NB4 (cell line): ENCODE measurements at places on chromosomes 11 and 22.

DNA sequence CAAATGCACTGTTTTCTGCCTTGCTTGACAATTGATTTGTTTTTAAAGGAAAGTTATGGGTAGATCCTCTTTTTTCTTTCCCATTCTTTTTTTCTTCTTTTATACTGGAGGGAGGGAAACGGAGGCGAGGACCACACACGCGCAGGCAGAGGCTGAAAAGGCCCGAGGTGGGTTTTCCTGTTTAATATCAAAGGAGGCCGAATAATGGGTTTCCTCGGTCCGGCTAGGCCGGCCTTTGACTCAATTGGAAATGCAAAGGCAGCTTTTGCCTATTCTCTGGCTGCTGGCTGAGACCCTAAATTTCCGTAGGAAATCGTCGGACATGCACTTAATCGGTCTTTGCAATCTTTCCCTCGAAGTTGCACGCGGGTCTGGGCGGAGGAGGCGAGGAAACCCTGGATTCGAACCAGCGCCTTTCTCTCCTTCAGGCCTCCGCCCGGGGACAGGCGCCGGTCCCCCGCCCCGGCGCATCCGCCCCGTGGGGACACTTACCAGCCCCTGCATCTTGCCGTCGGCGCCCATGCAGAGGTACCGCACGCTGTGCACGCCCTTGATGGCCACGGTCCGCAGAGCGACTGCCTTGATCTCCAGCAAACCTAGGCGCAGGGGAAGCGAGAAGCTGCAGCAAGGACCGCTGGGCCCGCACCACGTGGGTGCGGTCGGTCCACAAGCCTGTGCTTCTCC lies 911 bp downstream of the FGF19 start:
- no peak for DNase-seq

- DNase-seq = no peak
Measured at GRCh38 chr11:69252490-69252837, 41.5 kb upstream of the MYEOV start.

DNA sequence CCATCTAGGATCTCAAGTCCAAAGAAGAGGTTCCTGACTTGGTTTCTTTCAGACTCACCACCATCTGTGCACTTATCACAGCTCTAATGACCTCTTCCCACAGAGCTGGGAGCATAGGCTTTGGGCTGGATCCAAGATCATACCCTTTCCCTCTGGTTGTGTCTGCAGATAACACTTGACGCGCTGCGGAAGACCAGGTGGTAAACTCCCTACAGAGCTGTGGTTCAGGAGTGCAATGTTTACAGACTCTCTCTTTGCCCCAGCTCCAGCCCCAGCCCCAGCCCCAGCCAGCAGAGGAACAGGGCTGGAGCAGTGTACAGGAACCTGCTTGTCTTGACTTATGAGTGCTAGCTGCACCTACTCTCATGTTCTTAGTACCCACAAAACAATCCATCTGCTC lies 274.4 kb upstream of the SYN3 start:
- no peak for DNase-seq

DNA sequence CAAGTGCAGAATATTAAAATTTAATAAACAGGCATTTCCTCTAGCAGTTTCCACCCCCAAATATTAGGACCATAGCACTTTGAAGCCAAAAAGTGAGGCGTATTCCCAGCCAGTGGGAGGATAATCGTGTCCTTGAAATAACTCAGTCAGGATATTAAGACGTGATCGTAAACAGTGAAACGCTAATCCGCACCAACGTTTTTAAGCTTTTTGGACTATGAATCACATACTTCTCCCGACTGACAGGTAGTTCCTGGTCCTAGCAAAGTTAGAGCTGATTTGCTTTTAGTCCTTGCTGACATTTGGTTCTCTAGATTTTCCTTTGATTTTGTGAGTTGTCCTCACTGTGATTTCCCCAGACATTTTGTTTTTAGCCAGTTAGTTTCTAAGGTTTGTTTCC lies 197.1 kb upstream of the ARHGAP20 start:
- no peak for DNase-seq

DNA sequence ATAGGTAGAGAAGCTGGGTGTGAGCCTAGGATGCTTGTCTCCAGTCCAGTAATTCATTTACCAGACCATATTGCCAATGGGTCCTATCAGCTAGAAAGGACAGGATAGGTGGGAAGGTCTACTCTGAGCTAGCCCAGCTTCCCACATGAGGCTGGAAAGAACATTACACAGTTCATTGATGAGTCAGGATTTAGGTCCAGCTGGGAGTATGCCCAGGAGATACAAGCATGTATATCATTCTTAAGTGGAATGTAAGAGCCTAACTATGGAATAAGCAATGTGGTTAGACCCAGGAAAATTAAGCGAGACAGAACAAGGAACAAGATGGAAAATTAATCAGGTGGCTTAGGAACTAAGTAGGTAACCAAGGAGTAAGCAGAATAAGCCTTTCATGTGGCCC lies 59.0 kb upstream of the TBCEL start:
- no peak for DNase-seq

GRCh38 chr11:73566422-73566821 lies 31.5 kb downstream of the FAM168A start:
- no peak for DNase-seq

- DNase-seq = peak; percentile 50
Measured at GRCh38 chr11:69892237-69892985, 73.2 kb upstream of the FGF3 start.

GRCh38 chr11:35158701-35159510 lies 19.9 kb downstream of the CD44 start:
- DNase-seq = no peak

- no peak for DNase-seq
Measured at GRCh38 chr11:69651834-69652620, 11.1 kb downstream of the CCND1 start.

- no peak for DNase-seq
Measured at GRCh38 chr22:42021571-42021970, 23.0 kb downstream of the WBP2NL start.

DNA sequence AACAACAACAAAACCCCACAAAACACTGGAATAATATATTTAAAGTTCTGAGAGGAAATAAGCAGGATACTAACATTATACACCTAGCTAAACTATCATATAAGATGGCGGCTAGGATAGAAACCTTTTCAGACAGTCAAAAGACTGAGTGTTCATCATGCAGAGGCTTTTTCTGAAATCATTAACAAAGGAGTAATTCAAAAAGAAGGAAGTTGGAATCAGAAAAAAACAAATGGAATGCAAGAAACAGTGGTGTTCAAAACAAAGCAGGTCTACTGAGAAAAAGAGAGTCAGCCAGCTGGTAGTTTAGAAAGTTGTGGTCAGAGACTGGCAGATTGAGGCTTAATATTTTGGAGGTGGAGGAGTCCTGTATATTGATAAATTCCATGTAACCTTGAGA lies 30.1 kb upstream of the ZBTB44 start:
- no peak for DNase-seq

- DNase-seq = peak; percentile 38
Measured at GRCh38 chr22:36982136-36982535, 37.1 kb downstream of the TST start.

DNA sequence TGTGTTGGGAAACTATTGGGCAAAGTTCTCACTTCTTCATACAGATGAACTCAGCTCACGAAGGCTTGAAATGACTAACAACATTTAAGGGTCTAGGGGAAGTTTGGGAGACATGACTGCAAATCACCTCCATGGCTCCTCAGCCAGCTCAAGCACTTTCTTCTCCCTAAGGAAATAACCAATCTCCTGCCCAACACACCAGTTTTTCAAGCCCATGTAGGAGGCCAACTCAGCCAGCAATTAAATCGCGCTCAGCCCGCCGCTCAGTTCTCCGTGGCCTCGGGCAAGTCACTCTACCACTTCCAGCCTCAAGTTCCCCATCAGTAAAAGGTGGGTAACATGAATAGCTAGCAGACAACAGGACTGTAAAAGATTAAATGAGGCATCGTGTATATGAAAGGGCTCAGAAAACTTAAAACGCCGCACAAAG lies 796 bp downstream of the POLDIP3 start:
- DNase-seq = peak; percentile 56

- no peak for DNase-seq
Measured at GRCh38 chr11:131025020-131025419, 108.7 kb upstream of the SNX19 start.

DNA sequence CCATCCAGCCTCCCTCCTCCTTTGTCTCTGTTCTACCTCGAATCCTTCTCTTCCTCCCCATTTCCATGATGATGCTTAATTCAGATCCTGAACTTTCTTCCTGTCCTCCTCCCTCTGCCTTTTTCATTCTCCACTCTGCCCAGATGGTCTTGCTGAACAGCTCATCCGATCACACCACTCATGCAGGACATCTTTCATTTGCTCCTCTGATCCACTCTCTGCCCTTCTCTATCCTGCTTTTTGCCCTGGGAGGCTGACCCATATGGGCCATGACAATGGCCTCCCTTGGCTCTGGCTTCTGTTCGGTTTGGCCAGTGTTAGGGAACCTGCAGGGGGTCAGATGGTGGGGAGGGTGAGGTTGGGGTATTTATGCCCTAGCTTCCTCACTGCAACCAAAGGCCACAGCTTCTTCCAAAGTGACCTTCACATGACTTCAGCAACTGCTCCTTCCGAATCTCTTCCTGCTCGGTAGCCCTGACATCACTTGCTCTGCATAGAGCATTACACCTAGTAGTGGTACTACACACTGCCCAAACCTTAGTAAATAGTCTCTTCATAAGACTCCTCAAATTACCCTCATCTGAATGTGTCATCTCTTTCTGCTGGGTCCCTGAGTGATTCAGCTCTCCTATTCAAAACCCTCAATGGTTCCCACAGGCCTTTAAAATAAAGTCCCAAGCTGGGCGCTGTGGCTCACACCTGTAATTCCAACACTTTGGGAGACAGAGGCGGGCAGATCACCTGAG lies 32.7 kb upstream of the MICAL2 start:
- DNase-seq = no peak

- DNase-seq = no peak
Measured at GRCh38 chr11:10645212-10645795, 48.3 kb downstream of the IRAG1 start.

- no peak for DNase-seq
Measured at GRCh38 chr22:37599153-37599552, 9.5 kb upstream of the GGA1 start.

GRCh38 chr22:21984793-21985192 lies 2.2 kb upstream of the TOP3B start:
- DNase-seq = peak; percentile 40

- no peak for DNase-seq
Measured at GRCh38 chr11:46134540-46134939, 13.3 kb upstream of the PHF21A start.

DNA sequence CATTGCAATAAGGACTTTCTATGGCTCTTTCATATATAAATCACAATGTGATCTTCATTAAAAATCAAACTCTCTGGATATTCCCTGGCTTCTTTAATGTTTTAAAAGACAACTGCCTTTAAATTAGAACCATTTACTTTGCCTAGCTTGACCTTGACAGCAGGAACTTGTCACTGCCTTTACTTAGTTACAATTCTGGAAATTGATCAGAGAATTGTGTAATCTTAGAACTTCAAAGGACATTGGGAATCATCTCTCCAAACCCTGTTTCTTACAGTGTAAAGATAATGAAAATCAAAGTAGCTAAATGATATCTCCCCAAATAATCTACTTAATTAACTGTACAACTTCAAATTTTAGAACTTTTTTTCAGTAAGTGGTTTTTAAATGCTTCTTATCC lies 517.6 kb upstream of the CCDC179 start:
- no peak for DNase-seq

GRCh38 chr11:65315866-65316226 lies 1.2 kb downstream of the CDC42EP2 start:
- DNase-seq = no peak

GRCh38 chr22:31481129-31481528 lies 8.5 kb downstream of the EIF4ENIF1 start:
- no peak for DNase-seq

DNA sequence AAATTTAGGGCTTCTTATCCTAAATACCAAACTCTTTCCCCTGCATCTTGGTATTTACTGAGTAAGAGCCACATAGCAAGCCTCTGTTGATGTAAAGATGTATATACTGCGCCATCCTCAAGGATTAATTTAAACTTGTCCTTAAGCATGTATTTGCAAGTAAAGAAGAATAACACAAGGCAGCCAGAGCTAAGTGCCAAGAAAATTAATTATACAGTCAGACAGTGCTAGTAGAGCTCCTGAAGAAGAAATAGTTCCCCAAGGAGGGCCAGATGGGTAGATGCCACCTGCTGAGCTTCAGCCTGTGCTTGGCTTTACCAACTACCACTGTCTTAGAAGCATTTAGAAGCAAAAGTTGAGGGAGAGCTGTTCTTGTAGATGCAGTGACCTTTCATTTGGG lies 470.0 kb downstream of the BUD13 start:
- no peak for DNase-seq

DNA sequence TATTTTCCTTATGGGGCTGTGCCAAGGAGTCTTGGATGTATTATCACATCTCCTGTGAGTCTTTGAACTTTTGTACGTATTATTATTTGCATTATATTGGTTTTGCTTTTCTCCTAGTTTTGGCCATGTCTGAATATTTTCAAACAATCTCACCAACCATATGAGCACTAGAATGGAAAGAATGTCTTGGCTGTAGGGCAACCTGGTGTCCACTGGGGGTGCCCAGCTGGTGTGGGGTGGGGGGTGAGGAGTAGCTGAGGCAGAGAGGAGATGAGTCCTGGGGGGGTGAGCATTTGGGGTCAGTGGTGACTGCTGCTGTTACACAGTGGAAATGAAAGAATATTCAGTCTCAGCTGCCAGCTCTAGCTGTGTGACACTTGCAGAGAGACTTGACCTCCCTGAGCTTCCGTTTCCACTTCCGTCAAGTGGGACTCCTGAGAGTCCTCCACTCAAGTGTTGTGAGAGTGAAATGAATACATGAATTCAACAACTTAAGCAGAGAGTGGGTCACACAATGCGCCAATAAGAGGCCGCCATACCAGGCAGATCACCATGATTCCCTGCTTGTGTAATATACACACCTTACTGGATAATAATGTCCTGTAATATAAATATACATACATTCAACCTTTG lies 12.7 kb upstream of the PVALB start:
- DNase-seq = no peak

GRCh38 chr11:69567951-69568808 lies 72.8 kb upstream of the CCND1 start:
- no peak for DNase-seq

GRCh38 chr11:113505541-113506375 lies 30.6 kb upstream of the DRD2 start:
- DNase-seq = peak; percentile 15

DNA sequence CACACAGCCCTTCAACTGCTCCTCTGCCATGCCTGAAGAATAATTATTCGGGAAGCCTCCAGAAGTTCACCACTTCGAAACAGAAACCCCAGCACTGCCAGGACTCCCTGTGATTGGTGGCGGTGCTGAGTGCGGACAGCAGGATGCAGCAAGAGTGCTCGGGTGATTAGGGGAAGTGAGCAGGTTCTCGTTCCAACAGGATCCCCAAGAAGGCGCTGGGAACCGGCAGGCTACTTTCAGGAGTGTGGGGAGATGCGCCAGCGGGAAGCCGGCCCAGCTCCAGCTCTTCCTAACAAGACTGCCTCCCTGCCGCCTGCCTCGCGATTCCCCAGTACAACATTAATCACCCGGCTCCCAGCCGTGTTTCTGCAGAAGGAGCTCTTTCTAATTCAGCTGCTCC lies 630.2 kb downstream of the BRD1 start:
- DNase-seq = no peak
